ENCODE measurements at places on chromosomes 6 and 20.
A peak's percentile ranks its signal among the peaks of the same experiment; 100 is the strongest.

DNA sequence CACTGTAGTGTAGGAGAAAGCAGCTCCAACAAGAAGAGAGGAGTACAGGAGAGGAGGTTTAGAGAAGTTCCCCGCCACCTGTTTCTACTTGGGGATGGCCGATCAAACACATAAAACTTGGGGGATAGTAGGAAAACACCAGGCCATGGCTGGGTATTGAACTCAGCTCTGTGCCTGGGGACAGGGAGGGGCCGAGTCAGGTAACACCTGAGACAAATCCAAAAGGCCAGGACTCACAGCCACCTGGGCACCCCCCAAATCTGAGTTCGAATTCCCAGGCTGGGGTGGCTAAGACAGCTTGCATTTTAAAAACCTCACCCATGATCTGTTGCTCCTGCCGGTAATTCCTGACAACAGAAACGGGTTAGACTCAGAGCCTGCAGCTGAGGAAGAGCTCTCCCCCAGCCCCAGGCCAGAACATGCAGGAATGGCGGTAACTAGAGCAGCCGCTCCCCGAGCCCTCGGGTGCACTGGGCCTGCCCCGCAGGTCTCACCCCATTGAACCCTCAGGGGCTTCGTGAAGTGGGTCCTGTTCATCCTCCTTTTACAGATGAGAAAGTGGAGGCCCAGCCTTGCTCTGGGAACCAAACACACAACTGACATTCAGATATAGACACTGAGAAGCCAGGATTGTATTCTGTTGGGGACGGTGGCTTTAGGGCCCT lies 61.0 kb downstream of the TCP11 start:
- no peak for DNase-seq

DNA sequence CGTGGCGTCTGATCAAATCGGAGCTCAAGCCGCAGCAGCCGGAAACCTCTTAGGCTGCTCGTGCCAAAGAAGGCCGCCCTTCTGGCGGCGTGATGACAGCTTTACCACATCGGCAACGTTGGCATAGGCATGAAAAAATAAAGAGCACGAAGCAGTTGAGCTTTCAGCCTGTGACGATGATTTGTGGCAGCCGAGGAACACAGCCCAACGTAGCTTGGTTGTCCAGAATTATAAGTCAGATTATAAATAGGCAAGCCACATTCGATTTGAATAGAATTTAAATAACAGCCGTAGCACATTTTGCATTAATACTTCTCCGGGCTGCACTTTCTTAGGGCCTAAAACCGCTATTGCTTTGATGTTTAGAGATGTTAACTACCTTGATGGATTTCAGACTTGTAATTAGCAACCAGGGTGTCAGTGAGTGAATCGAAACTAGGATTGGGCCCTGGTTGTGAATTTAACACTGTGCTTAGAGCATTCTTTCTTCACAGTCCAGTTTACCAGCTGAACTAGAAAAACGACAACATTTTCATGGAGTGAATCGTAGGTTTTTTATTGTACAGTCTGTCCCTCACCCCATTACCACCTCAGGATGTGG lies 864 bp upstream of the BCLAF1 start:
- peak; percentile 84 for DNase-seq

DNA sequence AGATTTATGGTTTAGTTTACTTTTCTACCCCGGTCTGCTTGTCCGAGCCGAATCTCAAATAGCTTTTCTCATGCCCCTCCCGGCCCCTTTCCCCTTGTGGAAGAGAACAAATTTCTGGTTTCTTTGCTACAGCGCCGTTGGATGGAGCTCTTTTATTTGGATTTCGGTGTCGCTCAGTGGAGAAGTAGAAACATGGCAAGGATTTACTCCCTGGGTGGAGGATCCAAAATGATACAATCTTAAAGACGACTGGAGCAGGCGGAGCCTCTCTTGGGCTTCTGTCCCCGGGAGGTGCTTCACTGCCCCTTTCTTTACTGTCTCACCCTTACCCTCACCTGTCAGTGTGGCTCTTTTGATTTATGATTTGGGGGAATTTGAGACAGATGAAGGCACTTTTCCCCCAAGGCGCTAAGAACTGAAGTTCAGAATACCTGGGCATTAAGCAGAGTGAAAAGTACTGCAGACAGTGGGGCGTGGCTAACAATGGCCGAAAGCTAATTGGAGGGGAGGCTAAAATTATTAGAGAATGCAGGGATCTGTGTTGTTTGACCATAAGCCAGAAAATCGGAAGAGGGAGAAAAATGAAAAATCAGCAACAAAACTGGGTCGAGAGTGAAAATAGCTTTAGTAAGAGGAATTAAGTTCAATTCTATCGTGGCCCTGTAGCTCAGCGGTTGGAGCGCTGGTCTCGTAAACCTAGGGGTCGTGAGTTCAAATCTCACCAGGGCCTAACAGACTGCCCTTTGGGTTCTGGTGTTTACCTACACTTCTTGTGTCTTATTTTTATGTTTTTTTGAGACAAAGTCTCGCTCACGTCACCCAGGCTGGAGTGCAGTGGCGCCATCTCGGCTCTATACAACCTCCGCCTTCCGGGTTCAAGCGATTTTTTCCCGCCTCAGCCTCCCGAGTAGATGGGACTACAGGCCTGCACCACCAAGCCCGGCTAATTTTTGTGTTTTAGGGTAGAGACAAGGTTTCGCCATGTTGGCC lies 145.1 kb upstream of the ZNF184 start:
- DNase-seq: no peak

DNA sequence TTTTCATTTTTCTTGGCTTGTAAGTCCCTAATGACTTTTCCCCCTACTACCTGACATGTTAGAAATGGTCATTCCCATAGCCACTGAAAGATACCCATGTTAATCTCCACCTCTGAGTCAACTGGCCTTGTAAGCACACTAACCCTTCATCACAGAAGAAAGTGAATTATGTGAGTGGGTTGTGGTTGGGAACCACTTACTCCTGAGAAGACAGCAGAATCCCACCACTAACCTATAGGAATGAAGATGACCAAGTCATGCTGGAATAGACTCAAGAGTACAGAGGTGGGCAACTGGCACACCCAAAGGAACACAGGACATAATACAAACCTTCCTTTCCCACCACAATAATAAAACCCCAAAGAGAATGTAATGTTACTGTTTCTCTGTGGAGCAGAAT lies 30.1 kb downstream of the RAMACL start:
- no peak for DNase-seq

GRCh38 chr6:1665214-1665613 lies 55.5 kb downstream of the FOXC1 start:
- no peak for DNase-seq

- no peak for DNase-seq
Measured at GRCh38 chr6:32623693-32624092, 13.5 kb upstream of the HLA-DQA1 start.

- peak; percentile 61 for DNase-seq
Measured at GRCh38 chr6:158233214-158233795, 65.2 kb downstream of the GTF2H5 start.
